ENCODE measurements at places on chromosomes 12 and 14. TPM values are rescaled to one million over a fixed set of nuclear protein-coding genes. Genes with fewer than 3 reads are reported as not detected.

DNA sequence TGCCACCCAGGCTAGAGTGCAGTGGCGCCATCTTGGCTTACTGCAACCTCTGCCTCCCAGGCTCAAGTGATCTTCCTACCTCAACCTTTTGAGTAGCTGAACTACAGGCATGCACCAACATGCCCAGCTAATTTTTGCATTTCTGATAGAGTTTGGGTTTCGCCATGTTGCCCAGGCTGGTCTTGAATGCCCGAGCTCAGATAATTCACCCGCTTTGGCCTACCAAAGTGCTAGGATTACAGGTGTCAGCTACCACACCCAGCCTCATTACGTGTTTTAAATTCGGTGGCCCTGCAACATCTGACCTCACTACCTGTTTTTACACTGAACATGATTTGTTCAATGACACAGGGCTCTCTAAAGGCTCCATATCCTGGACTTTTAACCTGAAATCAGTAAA is 22.9 kb upstream of the RDH16 start:
- H3K4me3 ChIP-seq: no peak overlapping the region
- no peaks in the 10 kb centered on the region for H3K27me3 ChIP-seq
- no peak for DNase-seq
- H3K36me3 ChIP-seq: no peaks in the 10 kb centered on the region
- no peak overlapping the region for H3K27ac ChIP-seq
- H3K4me1 ChIP-seq: no peaks in the 10 kb centered on the region

- H3K4me3 ChIP-seq: no peak overlapping the region
- H3K36me3 ChIP-seq: no peaks in the 10 kb centered on the region
- DNase-seq: no peak
- H3K4me1 ChIP-seq: no peaks in the 10 kb centered on the region
Measured at GRCh38 chr12:45522227-45522626, 207.3 kb upstream of the ARID2 start.

- no peak for DNase-seq
- peaks cover 69% of the 10 kb centered on the region for H3K36me3 ChIP-seq
- no peaks in the 10 kb centered on the region for H3K4me1 ChIP-seq
Measured at GRCh38 chr14:101905614-101906013, 58.8 kb upstream of the DYNC1H1 start.

DNA sequence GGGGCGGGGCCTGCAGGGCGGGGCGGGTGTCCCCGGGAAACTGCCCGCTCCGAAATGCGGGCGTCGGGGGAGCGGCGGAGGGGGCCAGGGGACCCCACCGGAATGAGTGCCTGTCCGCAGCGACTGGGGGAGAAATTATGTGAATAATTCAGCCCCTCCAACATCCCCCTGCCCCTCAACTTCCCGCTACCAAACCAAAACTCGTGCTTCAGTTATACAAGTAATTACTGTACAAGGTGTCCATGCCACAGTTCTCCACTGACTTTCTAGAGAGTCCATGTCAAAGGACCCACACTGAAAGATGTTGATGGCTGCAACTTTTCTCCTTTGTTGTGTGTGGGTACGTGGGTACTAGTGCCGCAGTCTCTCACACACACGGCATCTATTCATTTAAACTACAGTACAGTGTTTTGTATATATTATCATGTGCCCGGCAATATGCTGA is 414 bp upstream of the CDK17 start:
- H3K27me3 ChIP-seq: no peaks in the 10 kb centered on the region
- H3K27ac ChIP-seq: peak overlapping the region; percentile 52
- peaks cover 16% of the 10 kb centered on the region for H3K4me1 ChIP-seq

- no peak overlapping the region for H3K27ac ChIP-seq
- H3K4me1 ChIP-seq: peaks cover 4% of the 10 kb centered on the region
- no peaks in the 10 kb centered on the region for H3K36me3 ChIP-seq
- H3K27me3 ChIP-seq: no peaks in the 10 kb centered on the region
Measured at GRCh38 chr12:123960856-123961255, 11.8 kb downstream of the CCDC92 start.

GRCh38 chr14:49769581-49770211 is 1.7 kb downstream of the KLHDC2 start:
- peaks cover 8% of the 10 kb centered on the region for H3K36me3 ChIP-seq
- no peak for DNase-seq
- no peaks in the 10 kb centered on the region for H3K27me3 ChIP-seq
- H3K27ac ChIP-seq: peak overlapping the region; percentile 92
- H3K4me3 ChIP-seq: peak overlapping the region; percentile 79
- H3K4me1 ChIP-seq: peaks cover 17% of the 10 kb centered on the region

DNA sequence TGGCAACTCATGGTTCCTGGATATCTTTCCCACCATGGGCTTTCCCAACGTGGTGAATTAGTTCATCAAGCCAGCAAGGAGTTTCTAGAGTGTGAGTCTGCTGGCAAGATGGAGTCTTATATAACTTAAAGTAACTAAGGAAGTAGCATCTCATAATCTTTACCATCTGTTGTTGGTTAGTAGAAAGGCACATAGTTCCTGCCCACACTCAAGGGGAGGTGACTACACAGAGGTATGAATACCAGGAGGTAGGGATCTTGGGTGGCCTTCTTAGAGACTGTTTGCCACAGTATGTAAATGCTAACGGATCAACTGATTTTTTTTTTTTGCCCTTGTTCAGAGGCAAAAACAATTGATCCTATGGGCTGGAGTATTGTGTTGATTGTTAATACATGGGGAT is 446.9 kb downstream of the ATP23 start:
- no peaks in the 10 kb centered on the region for H3K4me1 ChIP-seq
- DNase-seq: no peak
- H3K4me3 ChIP-seq: no peak overlapping the region

- H3K36me3 ChIP-seq: no peaks in the 10 kb centered on the region
- DNase-seq: no peak
- no peak overlapping the region for H3K4me3 ChIP-seq
- H3K4me1 ChIP-seq: no peaks in the 10 kb centered on the region
Measured at GRCh38 chr12:4918950-4919660, 9.4 kb downstream of the KCNA1 start.

DNA sequence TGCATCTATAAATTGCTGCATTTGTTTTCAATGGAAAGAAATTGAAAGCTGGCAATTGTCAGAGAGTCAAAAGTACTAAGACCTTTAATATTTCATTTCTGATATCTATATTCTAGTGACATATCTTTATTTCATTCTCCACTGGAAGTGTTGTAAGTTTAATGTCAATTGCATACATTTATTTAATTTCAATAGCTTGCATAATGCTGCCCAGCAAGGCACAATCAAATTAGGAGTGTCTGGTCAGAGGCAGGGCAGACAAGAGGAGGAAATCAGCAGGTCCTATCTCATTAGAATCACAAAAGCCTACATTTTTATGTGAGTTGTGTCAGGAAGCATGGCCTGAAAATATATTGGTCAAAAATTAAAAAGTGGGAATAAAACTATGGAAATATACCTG is 112.9 kb downstream of the TMEM132D start:
- DNase-seq: no peak
- no peak overlapping the region for H3K4me3 ChIP-seq
- H3K27me3 ChIP-seq: no peaks in the 10 kb centered on the region

- no peak overlapping the region for H3K4me3 ChIP-seq
- H3K36me3 ChIP-seq: no peaks in the 10 kb centered on the region
- no peak overlapping the region for H3K27ac ChIP-seq
- DNase-seq: no peak
- no peaks in the 10 kb centered on the region for H3K4me1 ChIP-seq
Measured at GRCh38 chr12:9977916-9978315, 6.7 kb downstream of the CLEC12A start.

- no peaks in the 10 kb centered on the region for H3K27me3 ChIP-seq
- no peaks in the 10 kb centered on the region for H3K4me1 ChIP-seq
- no peak overlapping the region for H3K4me3 ChIP-seq
- H3K27ac ChIP-seq: no peak overlapping the region
Measured at GRCh38 chr12:61542551-61542950, 717.7 kb upstream of the USP15 start.

DNA sequence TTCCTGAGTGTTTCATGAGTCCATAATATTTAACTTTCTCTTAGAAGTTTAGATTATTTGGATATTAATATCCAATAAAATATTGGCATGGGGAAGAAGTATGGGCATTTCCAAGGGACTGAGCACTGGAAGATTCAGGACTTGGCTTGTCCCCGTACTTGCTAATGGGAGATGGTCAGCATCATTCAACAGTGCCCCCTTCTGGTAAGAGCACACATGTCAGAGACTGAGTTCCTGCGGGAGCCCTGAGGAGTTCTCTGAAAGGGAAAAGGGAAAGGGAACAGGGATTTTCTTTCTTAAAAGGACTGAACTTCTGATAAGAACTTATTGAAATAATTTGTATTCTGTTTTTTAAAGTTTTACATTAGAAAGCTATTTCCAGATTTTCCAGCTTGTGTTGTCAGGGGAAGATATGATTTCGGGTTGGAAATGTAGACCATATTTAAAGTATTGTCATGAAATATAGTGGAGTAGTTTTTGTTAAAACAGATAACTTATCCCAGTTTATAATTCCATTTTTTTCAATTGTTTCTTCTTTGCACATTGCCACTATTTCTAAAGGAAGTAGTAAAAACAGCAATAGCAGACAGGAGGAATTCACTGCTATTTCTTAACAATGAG is 59.8 kb upstream of the C12orf71 start:
- peak overlapping the region; percentile 45 for H3K27ac ChIP-seq
- no peaks in the 10 kb centered on the region for H3K27me3 ChIP-seq
- DNase-seq: peak; percentile 15
- peaks cover 8% of the 10 kb centered on the region for H3K4me1 ChIP-seq
- no peak overlapping the region for H3K4me3 ChIP-seq
- no peaks in the 10 kb centered on the region for H3K36me3 ChIP-seq

GRCh38 chr14:21267431-21267845 is 1.8 kb downstream of the HNRNPC start:
- H3K4me3 ChIP-seq: peak overlapping the region; percentile 92
- no peak for DNase-seq
- peaks cover 7% of the 10 kb centered on the region for H3K36me3 ChIP-seq
- peaks cover 50% of the 10 kb centered on the region for H3K4me1 ChIP-seq

DNA sequence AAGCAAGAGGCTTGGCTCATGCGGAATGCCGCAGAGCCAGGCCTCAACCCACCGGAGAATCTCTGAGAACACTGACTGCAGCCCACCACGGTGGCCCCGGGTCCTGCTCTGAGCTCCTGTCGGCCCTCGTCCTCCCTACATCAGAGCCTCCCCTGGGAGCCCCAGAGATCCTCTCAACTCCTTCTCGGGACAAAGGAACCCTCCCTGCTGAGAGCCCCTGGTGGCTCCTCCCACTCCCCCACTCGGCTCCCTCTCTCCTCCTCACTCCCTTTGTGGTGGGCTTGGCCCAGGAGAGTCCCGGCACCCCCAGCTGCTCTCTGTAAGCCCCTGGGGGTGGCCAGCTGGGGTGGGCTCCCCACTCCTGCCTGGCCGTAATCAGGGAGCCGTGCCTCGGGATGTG is 11.1 kb upstream of the INF2 start:
- H3K4me3 ChIP-seq: peak overlapping the region; percentile 79
- H3K27me3 ChIP-seq: no peaks in the 10 kb centered on the region
- H3K4me1 ChIP-seq: peaks cover 59% of the 10 kb centered on the region
- no peak for DNase-seq

DNA sequence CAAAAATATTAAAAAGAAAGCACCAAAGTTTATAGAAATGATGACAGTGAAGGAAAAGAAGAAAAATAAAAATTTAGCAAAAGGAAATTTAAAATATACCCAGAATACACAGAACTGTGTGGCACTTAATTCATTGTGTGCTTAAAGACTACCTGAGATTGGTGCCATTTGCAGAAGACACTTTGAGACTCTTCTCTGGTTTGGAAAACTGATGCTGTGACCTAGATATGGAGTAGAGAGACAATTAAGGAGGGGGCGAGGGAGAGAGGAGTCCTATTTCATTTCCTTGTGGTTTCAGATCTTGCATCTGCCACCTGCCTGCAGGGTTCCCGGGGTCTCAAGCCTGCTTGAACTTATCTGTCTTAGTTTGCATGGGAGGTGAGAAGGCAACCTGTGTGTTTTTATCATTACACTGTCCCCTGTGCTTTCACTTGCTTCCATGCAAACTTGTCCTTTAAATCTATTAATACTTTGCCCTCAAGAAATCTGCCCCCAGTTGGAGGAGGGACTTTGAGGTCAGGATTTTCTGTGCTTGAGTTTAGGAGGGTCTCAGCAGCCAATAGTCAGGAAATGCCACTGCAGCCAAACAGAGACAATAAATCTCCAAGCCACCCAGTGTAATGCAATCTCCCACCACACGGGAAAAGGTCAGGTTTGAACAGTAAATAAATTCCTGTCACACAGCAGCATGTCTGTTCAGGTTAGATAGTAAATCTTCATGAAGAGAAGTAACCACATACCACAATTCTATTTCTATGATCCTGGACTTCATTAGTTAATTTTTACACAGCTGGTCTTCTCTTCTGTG is 119.4 kb downstream of the CAND1 start:
- no peak overlapping the region for H3K4me3 ChIP-seq
- no peak for DNase-seq
- H3K36me3 ChIP-seq: no peaks in the 10 kb centered on the region
- no peak overlapping the region for H3K27ac ChIP-seq
- H3K4me1 ChIP-seq: no peaks in the 10 kb centered on the region
- H3K27me3 ChIP-seq: no peaks in the 10 kb centered on the region

DNA sequence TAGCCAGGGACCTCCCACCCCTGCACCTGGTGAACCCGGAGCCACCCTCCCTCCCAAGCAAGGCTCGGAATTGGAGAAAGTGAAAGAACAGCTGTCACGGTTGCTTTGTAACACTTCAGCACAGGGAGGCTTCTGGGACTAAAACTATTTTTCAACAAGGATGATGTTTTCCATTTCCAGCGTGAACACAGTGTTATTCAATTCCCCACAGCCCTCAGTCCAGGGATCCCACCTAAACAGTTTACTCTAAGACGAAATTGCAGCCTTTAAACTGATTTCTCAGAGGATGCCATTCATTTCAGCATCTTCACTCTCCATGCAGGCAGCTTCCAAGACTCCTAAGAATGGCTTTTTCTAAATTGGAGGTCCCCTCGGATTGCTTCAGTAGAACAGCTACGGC is 229.2 kb downstream of the SLC15A4 start:
- H3K36me3 ChIP-seq: no peaks in the 10 kb centered on the region
- no peaks in the 10 kb centered on the region for H3K4me1 ChIP-seq
- H3K27ac ChIP-seq: no peak overlapping the region
- DNase-seq: no peak

- peaks cover 2% of the 10 kb centered on the region for H3K4me1 ChIP-seq
- H3K27me3 ChIP-seq: no peaks in the 10 kb centered on the region
- H3K27ac ChIP-seq: no peak overlapping the region
- H3K4me3 ChIP-seq: no peak overlapping the region
Measured at GRCh38 chr14:75343911-75344310, 65.3 kb downstream of the FOS start.

DNA sequence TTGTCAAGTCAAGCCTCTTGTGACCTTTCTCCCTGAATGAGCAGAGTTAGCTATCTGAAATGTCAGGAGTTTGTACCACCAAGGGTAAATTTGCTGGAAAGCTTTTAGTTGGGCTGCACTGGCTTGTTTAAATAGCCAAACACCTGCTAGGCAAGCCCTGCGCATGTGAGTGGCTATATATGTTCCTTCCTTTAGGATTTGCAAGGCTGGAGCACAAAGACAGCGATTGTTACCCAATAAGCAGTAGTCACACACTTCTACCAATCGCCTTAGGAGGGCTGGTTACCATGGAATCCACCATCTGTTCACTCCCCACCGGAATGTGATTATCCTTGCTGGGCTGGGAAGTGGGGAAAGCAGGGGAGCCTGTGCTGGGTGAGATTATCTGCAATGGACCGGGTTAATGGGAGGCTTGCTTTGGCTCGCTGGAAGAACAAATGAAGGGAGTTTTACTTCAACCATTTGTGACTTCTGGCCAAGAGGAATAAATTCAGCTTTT is 102.5 kb downstream of the FGD4 start:
- no peaks in the 10 kb centered on the region for H3K36me3 ChIP-seq
- H3K27me3 ChIP-seq: no peaks in the 10 kb centered on the region
- peak overlapping the region; percentile 16 for H3K27ac ChIP-seq
- peaks cover 33% of the 10 kb centered on the region for H3K4me1 ChIP-seq

The SLC17A8 gene
- not detected for total RNA-seq

The CACNA2D4 gene
- 12.3 TPM for total RNA-seq

The DIO2 gene
- total RNA-seq: 46.5 TPM

The PLEKHH1 gene
- 3.8 TPM for total RNA-seq

The POTEM gene
- not detected for total RNA-seq

The MSI1 gene
- not detected for total RNA-seq

The INHBE gene
- total RNA-seq: not detected

The EVL gene
- 102 TPM for total RNA-seq

All from thoracic aorta (tissue), 2 donors.